ENCODE measurements at places on chromosomes 7 and 10. TPM values are rescaled to one million over a fixed set of nuclear protein-coding genes. Genes with fewer than 3 reads are reported as not detected.

IRF5 gene
- 5.8 TPM for total RNA-seq

ABCC2 gene
- total RNA-seq, result 6.8 TPM

SLC29A4 gene
- 2.4 TPM for total RNA-seq

OPN4 gene
- total RNA-seq, result not detected

C1QL3 gene
- not detected for total RNA-seq

ELN gene
- 122 TPM for total RNA-seq

HOXA2 gene
- 2.3 TPM for total RNA-seq

ZNF488 gene
- 15.1 TPM for total RNA-seq

CALCR gene
- total RNA-seq, result not detected

MSS51 gene
- total RNA-seq, result not detected

All from stomach (tissue), 19 donors.